ENCODE measurements at places on chromosomes 2 and 18.

DNA sequence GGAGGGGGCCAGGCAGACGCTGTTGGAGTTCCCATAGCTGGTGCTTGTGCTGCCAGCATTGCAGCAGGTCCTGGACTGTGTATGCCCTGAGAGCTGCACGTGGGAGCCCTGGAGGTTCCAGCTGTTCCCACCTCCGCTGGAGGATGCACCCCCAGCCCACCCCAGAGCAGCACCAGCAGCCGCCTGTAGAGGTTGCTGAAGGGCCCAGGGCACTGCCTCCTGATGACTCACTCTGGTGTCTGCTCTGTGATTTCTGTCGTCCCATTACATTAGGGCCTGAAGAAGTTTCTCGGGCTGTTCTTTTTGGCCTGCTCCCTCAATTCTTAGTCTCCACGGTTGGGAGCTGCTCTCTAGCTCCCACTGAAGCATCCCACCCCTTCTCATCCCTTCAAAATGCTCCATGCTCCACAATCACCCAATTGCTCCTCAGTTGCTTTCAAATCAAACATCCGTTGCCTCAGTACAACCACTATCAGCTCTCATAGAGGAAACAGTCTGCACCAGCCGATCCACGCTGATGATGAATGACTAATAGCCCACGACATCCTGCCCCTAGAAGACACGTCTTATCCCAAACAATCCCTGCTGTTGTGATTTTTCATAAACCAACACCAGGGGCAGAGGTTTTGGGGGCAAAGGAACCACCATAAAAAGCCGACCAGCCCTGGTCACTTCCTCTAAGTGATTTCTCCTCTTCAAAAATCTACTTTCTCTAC is 65.2 kb upstream of the RNF152 start:
- DNase-seq = no peak

- no peak for DNase-seq
Observed at GRCh38 chr18:51480407-51481261, 283.2 kb upstream of the MEX3C start.

- no peak for DNase-seq
Observed at GRCh38 chr2:165857876-165858275, 63.8 kb upstream of the GALNT3 start.

DNA sequence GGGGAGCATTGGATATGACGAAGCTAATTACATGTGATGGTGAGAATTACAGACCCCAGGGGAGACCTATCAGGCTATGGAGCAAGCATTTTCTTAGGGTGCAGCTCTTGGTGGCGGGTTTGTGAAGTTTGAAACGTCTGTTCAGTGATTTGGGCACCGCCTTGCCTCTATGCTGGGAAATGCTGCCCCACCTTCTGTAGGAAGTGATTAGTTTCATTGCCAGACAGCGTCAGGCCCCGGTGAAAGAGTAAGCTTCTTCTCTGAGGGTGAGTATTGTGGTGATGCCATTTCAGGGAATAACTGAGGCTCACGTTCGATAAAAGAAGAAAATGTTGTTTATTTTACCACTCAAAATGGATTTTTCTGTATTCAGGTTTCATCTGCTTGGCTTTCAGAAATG is 186.2 kb upstream of the CDH2 start:
- DNase-seq = no peak

All from activated CD4-positive, CD25-positive, alpha-beta regulatory T cell treated with anti-CD3 and anti-CD28 coated beads, Interleukin-2, amount 50 U/mL, for 72 hours (primary cell).